Stimulated activated CD8-positive, alpha-beta memory T cell treated with anti-CD3 and anti-CD28 coated beads, Interleukin-4, amount 100 ng/mL, for 1 hour (primary cell): ENCODE measurements at places on chromosomes 3 and 15.

GRCh38 chr3:46709721-46710120 is 7.9 kb downstream of the PRSS50 start:
- no peak for DNase-seq

DNA sequence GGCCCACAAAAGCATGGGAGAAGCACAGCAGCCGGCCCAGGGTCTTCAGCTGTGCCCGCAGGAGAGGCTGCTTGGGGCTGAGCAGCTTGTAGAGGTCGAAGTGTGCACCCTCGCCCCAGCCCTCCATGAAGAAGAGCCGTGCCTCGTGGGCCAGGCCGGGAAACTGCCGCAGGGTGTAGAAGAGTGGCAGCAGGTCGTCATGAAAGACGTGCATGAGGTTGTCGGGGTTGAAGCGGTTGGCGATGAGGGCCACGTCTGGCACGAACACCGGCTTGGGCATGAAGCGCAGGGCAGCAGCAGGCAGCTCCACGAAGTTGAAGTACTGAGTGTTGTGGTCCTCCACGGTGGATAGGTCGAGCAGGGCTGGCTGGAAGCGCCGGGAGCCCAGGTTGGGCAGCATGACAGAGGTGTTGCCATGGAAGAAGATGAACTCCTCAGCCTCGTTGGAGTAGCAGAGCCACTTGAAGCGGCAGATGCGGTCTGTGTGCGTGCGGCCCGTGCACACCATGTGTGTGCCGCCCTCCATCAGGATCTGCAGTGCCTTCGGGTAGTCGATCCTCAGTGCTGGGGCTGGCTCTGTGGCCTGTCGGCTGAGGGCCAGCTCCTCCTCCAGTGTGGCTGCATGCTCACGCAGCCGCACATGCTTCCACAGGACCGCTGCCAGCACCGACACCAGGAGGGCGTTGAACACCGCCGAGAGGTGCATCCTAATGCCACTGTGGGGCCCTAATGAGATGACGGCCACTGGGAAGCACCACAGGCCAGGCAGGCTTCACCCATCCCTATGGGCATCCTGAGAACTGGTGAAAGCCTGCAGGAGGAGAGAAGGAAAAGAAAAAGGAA is 24.9 kb downstream of the POMGNT2 start:
- DNase-seq, result no peak

DNA sequence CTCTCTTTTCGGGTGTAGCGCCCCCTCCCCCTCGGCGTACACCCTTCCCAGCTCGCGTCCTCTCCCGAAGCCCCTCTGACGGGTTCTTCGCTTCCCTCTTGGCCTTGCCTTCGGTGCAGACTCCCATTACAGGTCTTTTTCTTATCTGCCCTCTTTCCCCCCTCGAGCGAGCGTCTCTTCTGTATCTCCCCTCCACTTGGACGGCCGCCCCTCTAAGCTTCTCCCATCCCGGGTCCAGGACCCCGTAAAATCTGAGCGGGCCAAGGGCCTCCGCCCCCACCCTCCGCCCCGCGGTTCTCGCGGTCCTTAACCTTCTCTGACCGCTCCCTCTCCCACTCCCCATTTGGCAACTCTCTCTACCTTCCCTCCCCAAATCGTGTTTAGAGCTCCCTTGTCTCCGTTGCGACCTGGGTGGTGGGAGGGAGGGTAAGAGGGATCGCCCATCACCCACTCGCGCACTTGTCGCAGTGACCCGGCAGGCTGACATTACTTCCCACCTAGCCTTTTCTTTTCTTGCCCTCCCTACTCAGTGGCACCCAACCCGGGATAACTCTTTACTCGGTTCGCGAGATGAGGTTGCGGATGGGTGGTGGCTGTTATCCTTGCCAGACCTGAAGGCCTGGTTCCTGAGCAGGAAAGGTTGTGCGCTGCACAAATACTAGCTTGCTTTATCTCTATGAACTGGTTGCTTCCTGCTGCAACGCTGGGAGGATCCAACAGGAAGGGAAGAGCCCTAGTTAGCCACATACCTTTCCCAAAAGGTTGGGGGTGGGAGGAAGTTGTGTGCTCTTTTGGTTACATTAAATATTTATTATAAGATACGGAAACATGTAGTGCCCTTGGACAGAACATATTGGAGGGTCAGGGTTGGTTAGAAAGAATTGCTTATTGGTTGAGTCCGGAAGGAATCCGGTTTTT is 922 bp downstream of the RAB11A start:
- DNase-seq, result no peak

DNA sequence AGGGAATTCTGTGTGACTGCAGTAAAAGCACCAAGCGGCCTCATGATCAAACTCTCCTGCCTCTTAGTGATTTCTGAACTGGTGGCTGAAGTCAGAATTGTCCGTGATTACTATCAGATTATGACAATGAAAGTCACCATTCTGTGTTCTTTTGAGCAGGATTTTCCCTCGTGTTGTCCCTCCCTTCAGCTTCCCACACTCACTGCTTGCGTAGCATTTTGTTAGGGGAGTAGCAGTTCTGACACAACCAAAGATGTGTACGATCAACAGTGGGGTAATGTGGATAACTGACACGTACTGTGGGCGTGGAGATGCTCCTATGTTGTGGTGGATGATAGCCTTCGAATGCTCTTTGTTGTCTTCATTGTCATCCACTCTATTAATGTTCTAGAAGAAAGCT is 67.8 kb upstream of the ICE2 start:
- no peak for DNase-seq

DNA sequence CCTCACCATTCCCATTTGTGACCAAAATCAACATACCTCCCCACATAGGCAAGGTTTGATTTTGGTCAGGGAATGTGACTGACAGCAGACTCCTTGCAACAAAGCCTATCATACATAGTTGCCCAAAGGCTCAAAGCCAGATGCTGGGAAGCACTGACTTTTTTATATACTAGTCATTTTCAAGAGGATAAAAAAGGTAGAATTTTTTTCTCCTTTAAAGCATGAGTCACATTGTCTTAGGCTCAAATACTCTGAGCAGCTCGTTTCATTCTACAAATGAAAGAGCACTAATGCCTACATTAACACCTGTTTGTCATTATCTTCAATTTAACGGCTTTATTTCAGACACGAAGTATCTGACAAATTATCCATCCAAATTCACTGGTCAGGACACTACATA is 36.2 kb downstream of the ICE2 start:
- DNase-seq, result no peak

DNA sequence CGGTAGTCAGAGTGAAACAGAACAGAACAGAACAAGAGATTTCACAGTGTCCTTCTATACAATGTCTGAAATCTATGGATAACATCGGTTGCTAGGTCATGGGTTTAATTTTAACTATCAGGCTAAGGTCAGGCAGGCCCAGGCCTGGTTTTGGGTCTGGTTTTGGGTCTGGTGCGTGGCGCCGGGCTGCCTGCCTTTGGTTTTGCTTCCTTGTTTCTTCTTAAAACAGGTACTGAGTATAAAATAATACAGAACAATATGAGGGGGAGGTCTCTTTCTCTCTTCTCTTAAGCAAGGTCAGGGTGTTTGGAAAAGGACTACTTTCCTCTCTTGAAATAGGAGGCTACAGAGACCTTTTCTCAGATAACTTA is 1.4 kb downstream of the AEN start:
- DNase-seq, result no peak

DNA sequence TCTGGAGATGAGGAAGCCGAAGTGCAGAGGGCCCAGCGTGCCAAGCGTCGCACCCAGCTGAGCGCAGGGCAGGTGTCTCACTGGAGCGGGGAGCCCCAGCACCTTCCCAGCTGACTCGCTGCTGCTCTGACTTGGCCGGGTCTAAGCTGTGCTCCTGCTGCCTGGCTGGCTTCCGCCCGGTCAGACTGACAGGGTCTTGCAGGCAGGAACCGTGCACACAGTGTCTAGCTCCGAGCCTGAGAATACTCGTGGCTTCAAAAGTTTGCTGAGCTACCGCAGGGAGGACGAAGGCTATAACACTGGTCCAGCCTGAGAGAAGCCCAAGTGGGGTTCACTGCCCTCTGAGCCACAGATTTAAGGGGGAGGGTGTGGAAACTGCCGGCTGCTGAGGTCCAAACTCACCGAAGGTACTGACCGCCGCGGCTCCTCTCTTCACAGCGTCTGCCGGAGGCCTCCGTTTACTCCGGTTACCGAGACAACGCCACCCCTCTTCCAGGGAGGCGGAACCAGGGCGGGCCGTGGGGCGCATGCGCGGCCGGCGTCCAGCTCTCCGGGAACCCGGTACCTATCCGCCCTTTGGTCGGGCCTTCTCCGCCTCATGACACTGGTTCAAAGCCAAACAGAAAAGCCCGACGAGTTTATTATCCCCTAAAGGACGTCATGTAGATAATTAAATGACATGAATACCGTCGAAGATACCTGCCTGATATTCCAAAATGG is at the start of gene CFAP44:
TSS of gene CFAP44 (minus strand) at position 443 of the 720 bp plus-strand sequence. CDS start 7,829 bp downstream, outside the sequence.
- peak; percentile 19 for DNase-seq

DNA sequence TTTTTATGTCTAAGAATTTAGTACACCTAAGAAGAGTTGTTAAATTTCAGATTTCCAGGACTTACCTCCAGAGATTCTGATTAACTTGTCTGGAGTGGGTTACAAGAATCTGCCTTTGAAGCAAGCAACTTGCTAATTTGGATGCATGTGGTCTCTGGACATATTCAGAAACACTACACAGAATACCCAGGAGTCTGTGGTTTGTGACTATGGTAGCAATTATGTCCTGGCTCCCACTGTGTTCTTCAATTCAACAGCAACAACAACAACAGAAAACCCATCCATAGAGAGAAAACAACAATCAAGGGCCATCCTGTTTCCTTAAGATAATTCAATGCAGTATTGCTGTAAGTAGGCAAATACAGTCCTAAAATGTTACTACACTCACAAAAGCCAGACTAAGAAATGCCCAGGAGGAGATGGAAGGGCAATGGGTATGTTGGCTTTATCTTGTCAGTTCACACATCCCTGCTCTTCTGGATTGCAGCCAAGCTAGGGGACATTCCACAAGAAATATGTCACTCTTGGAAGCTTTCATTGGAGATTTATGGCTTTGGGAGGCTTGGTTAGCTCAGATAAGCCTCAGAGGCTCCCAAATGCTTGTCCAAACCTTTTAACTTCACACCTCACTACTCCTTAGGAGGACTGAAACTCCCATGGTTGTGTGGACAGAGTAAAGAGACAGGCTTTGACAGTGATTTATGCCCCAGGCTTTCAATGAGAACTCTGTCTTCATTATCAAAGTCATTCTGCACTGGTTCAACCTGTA is 99.4 kb upstream of the MRPL3 start:
- no peak for DNase-seq

- DNase-seq, result no peak
Observed at GRCh38 chr3:58071480-58071971, 63.3 kb downstream of the FLNB start.

DNA sequence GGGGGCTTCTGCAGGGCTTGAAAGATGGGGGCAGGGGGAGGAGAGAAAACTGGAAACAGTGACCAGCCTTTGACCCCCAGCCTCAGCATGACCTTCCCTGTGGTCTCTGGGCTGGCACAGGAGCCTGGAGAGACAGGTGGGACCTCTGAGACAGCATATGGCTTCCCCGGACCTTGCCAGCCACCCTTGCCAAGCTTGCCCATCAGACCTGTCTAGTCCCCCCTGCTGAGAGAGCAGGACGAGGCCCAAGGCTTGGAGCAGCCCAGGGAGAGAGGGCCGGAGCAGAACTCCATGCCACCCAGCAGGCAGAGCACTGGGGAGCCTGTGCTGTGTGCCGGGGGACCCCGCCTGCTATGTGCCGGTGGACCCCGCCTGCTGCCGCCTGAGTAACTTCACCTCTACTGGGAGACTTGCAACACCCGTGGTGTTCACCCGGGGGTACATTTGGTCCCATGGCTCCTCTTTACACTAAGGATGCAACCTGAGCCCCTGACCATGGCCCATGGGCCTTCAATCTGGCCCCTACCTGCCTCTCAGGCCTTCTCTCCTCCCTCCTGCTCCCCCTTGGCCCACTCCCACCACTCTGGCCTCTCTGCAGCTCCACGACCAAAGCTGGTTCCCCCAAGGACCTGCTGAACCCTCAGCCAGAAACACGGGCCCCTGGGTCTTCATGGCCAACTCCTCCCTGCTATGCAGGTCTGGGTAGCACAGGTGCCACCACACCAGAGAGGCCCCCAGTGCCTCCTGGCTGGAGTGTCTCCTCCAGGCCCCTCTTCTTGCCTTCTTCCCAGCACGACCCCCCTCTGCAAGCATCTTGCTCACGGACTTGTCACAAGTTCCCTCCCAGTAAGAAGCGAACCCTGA is 21.1 kb upstream of the SLC41A3 start:
- DNase-seq, result no peak
